Astrocyte (in vitro differentiated cells and primary cell): ENCODE measurements at places on chromosomes 3 and 15. TPM values are rescaled to one million over a fixed set of nuclear protein-coding genes. Genes with fewer than 3 reads are reported as not detected.

The CAND2 gene
- total RNA-seq = 3.8 and 4.6 TPM in 2 replicates

The PPM1L gene
- 5.5 and 6.3 TPM in 2 replicates for total RNA-seq

The CA12 gene
- total RNA-seq = 0.54 and 0.70 TPM in 2 replicates

DNA sequence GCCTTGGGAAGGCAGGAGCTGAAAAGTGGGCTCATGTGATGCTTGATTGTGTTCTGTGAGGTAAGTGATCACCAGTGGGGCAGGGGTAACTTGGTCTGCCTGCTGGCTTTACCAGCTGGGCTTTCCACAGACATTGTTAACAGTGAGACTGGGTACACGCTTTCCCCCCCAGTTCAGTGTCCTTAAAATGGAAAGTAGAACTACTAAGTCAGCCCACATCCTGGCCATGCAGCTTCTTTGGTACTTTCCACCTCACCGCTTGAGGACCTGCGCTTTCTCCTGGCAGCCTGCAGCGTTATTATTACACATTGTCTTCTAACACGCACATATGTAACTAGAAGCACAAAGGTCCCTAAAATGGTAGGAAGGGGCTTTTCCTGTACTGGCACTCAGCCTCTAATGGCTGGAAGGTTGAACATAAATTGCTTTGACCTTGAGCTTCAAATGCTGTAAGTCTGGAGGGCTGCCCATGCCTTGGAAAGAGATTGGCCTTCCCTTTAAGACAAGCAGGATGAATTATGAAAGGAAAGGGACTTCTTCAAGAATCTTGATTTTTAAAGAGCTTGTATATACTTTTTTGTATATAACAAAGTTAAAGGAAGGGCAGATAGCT, 216.1 kb upstream of the ROPN1 start:
- DNase-seq = no peak

DNA sequence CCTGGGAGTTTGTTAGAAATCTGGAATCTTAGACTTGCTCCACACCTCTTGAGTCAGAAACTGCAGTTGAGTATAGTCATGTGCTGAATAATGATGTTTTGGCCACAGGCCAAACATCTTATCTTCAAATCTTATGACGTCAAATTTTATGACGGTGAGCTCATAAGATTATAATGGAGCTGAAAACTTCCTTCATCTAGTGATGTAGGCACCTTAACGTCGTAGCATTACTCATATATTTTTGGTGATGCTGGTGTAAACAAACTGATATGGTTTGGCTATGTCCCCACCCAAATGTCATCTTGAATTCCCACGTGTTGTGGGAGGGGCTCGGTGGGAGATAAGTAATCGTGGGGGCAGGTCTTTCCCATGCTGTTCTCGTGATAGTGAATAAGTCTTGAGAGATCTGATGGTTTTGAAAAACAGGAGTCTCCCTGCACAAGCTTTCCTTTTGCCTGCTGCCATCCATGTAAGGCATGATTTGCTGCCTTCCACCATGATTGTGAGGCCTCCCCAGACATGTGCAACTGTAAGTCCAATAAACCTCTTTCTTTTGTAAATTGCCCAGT, 268.0 kb upstream of the PROK2 start:
- no peak for DNase-seq

DNA sequence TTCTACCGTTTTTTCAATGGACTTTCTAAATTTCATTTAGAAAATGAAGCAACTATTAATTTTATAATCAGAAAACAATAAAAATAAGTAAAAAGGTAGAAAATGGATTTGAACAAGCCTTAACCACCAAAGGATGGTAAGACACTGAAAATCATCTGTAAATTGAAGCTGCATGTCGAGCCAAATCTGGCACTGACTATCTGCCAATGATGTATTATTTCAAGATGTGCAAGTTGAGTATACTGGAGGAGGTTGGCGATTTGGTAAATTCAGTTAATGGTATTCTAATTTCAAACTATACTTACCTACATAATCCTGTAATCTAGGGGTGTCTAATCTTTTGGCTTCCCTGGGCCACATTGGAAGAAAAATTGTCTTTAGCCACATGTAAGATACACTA, 93.5 kb downstream of the FMN1 start:
- DNase-seq = no peak

DNA sequence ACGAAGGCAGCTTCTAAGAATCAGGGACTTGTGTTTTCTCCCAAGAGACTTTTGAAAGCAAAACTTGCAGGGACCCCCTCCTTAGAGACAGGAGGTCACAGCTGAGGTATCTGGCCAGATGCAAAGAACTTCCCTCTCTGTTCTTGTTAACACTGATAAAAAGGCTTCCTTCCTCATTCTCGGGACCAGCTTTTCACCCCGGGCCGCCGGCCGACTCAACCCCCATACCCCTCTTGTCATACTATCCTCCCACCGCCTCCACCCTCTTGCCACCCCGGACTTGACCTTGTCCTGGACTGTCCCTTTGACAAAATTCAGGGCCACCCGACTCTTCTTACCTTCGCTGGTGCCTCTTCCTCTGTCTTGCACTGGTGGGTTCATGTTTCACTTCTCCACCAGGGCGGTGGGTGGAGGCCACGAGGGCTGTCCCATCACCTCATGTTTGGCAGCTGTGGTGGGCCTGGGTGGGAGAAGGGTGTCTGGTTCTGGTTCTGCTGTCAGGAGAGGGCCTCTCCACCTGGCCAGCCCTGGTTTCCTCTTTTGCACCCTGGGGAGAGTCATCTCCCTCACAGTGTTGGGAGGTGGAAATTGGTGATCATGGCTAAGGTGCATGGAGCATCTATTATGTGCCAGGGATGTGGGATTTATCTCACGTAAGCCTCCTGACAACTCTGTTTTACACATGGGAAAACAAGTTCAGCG, 32.5 kb downstream of the BHLHE40 start:
- no peak for DNase-seq

DNA sequence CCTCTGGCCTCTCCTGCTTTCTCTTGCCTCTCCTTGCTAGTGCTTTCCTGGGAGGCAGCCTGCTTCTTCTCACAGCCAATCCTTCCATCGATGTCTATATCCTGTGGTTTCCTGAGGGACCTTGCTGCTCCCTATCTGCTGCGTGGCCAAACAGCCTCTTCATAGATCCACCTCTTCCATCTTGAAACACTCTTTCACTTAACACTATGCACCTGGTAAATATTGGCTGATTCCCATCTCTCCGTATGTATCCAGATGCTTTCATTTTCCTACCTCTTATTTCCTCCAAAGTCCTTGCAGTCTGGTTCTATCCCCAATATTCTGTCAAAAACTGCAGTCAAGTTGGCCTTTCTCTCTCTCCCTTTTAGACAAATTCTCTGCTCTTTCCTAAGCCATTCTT, 205.2 kb upstream of the CFAP20DC start:
- DNase-seq = no peak
